Tibial artery (tissue), 4 donors: ENCODE measurements at places on chromosomes 2 and 18.

DNA sequence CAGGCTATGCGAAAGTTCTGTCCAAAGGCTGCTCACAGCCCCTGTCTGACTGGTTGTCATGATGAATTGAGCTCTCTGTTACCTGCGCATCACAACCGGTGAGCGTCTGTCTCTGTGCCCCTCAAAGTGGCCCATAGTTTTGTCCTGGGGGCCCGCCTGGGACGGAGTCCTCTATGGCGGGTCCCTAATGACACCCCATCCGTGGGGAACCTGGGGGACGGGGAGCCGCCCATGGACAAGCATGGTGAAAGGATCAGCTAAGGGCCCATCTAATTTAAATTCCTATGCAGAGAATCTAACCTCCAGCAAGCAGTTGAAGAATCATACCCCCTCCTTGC, 473 bp downstream of the ELMOD3 start:
- H3K4me3 ChIP-seq: peak overlapping the region; percentile 62
- H3K27ac ChIP-seq: peak overlapping the region; percentile 86
- peaks cover 32% of the 10 kb centered on the region for H3K36me3 ChIP-seq
- no peak for DNase-seq

DNA sequence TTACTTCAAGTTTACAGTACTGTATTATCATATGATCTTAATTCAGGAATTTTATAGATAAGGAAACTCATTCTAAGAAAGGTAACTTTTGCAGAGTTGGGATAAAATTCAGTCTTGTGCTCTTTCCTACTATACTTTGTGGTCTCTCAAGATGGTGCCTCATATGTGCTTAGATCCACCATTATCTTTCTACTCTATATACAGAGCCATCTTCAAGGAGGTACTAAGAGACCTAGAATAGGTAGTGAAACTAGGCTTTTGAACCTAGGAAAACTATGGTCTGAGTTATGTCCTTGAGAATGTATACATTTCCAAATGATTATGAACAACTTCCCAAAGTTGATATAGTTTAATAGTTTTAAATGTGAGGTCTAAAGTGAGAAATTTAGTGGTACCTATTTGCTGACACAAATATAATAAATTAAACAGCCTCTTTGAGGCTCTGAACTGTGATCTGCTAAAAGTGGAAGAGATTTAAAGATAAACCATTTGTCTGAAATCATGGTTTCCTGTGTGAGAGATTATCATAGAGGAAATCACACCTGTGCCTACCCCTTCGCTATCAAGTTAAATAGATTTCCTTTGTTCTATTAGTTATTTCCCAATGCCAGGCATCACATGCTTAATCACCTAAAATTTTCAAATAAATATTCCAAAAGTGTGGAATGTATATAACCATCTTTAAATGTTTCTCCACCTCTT, 27.2 kb downstream of the ACAA2 start:
- H3K4me3 ChIP-seq: no peak overlapping the region
- H3K36me3 ChIP-seq: peaks cover 42% of the 10 kb centered on the region
- DNase-seq: no peak
- no peaks in the 10 kb centered on the region for H3K4me1 ChIP-seq

- no peaks in the 10 kb centered on the region for H3K36me3 ChIP-seq
- no peaks in the 10 kb centered on the region for H3K4me1 ChIP-seq
- H3K4me3 ChIP-seq: no peak overlapping the region
- H3K27ac ChIP-seq: no peak overlapping the region
- DNase-seq: no peak
Measured at GRCh38 chr18:49738721-49739120, 74.6 kb downstream of the ACAA2 start.

GRCh38 chr2:96623116-96623515, 15.0 kb downstream of the KANSL3 start:
- DNase-seq: no peak
- H3K36me3 ChIP-seq: peaks cover 22% of the 10 kb centered on the region
- H3K4me1 ChIP-seq: peaks cover 31% of the 10 kb centered on the region

- H3K27me3 ChIP-seq: no peaks in the 10 kb centered on the region
- H3K36me3 ChIP-seq: no peaks in the 10 kb centered on the region
- no peak overlapping the region for H3K4me3 ChIP-seq
Measured at GRCh38 chr2:36809069-36809445, 112.5 kb downstream of the VIT start.

- no peak for DNase-seq
- no peaks in the 10 kb centered on the region for H3K4me1 ChIP-seq
- no peaks in the 10 kb centered on the region for H3K27me3 ChIP-seq
- no peaks in the 10 kb centered on the region for H3K36me3 ChIP-seq
- no peak overlapping the region for H3K4me3 ChIP-seq
- no peak overlapping the region for H3K27ac ChIP-seq
Measured at GRCh38 chr2:6674381-6674780, 191.3 kb downstream of the CMPK2 start.

- no peaks in the 10 kb centered on the region for H3K36me3 ChIP-seq
- no peak overlapping the region for H3K4me3 ChIP-seq
- DNase-seq: no peak
- no peaks in the 10 kb centered on the region for H3K27me3 ChIP-seq
Measured at GRCh38 chr2:132760405-132760804, 90.4 kb upstream of the LYPD1 start.

DNA sequence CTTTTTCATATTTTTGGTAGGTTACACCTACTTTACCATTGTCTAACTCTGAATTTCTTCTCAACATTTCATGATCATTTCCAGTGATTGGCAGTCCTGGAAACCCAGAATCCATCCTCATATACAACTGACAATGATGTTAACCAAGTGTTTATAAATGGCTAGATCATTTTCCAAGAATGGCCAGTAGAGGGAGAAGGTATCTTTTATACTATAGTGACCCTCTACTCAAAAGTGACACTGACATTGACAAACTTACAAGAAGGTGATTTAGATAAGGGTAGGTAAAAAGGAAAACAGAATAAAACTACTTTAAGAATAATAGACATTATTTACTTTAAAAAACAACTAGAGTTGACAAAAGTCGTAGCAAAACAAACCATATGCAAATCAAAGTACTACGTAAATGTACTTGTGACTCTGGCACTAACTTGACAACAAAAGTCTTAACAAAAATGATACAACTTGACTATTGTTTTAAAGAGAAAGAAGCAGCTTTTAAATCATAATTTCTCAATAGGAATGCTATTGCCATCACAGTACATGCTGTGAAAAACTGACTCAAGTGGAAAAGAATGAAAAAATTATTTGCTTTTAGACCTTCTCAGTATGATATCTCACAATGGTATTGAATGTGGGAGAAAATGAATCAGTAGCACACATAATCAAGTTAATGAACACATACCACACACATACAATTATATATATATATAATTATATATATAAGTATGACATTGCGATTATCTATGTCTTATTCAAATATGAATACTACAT, 76.6 kb upstream of the GRB14 start:
- no peak for DNase-seq
- H3K4me3 ChIP-seq: no peak overlapping the region
- H3K27ac ChIP-seq: no peak overlapping the region
- no peaks in the 10 kb centered on the region for H3K4me1 ChIP-seq
- H3K27me3 ChIP-seq: no peaks in the 10 kb centered on the region
- peaks cover 30% of the 10 kb centered on the region for H3K36me3 ChIP-seq

DNA sequence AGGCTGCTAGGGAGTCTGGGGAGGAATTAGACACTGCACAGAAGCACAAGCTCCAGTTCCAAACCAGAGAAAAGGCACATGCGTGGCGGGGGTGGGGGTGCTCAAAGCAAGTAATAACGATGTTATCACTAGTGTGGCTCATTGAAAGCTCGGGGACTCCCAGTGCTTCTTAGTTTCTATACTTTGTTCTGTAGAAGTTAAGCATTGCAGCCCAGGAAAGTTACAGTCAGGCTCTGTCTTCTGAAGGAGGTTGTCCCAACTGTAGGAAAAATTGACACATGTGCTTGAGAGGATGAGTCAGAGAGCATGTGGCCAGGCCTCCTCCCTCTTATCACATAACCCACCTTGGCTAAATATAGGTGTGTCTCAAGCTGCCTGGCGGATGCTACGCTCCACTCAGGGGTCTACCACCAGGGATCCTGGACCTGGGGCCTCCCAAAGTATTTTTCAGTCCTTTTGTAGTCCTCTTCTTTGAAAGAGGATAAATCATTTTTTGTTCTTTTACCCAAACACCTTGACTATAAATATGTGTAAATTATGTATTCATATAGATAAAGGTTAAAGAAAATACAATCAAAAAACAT, 3.8 kb downstream of the GALNT5 start:
- peaks cover 20% of the 10 kb centered on the region for H3K4me1 ChIP-seq
- no peak overlapping the region for H3K27ac ChIP-seq
- no peaks in the 10 kb centered on the region for H3K36me3 ChIP-seq
- no peak for DNase-seq

GRCh38 chr2:240182001-240182400, 41.5 kb upstream of the OTOS start:
- H3K36me3 ChIP-seq: no peaks in the 10 kb centered on the region
- H3K27ac ChIP-seq: no peak overlapping the region
- no peaks in the 10 kb centered on the region for H3K4me1 ChIP-seq
- peaks cover 45% of the 10 kb centered on the region for H3K27me3 ChIP-seq
- no peak overlapping the region for H3K4me3 ChIP-seq
- peak; percentile 23 for DNase-seq

DNA sequence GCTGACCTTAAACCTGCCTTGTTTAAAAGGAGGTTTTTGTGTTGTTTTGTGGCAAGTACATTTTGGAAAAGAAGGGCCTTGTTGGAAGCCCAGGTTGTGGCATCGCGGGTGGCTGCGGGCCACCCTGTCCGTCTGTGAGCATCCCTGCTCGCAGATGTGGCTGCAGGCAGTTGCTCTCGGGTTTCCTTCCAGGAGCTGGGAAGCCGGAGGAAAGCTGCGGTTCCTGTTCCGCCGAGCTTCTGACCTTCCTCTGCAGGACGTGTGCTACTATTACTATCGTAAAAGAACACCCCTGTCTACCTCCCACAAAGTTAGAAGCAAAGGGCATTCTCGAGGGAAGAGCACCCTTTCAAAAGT, 766 bp downstream of the MFF start:
- H3K27me3 ChIP-seq: no peaks in the 10 kb centered on the region
- no peak for DNase-seq
- no peaks in the 10 kb centered on the region for H3K36me3 ChIP-seq
- peak overlapping the region; percentile 93 for H3K4me3 ChIP-seq
- no peaks in the 10 kb centered on the region for H3K4me1 ChIP-seq
- peak overlapping the region; percentile 91 for H3K27ac ChIP-seq

DNA sequence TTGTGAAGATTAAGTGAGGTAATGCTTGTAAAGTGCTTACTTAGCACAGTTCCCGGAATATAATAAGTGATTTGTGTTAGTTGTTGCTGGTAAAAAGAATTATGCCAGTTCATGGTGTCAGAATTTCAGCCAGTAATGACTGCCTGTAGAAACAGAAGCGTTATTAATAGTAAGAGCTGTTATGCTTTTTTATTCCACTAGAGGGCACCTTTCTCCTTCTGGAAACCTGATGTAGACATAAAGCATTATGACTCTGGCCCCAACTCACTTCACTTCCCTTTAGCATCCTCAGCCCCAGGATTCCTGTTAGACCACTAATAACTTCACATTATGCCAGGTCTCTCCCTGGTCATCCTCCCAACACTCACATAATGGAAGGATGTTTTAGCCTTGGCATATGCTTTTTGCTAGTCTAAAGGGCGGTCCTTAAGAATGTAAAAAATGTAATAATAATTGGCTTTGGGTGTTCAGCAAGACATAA, 34.9 kb downstream of the C18orf54 start:
- no peak overlapping the region for H3K27ac ChIP-seq
- no peak for DNase-seq
- H3K4me1 ChIP-seq: peaks cover 7% of the 10 kb centered on the region
- H3K4me3 ChIP-seq: no peak overlapping the region

DNA sequence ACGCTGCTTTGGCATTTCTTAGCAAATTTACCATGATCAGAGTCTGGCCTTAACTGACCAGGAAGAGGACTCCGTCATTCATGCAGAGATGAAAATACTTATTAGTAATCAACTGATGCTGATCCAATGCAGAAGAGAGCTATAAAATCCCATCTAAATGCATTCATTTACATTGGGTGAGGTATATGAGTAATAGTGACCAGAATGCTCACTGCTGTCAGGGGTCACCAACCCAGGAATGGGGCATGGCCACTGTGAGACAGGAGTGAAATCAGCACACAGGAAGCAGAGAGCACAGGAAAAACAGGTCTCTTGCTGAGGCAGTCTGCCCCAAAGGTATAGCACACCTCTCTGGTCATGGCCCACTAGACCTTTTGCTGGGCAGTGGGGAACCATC, 68.1 kb upstream of the TMEM247 start:
- no peak overlapping the region for H3K27ac ChIP-seq
- no peaks in the 10 kb centered on the region for H3K27me3 ChIP-seq
- H3K4me1 ChIP-seq: no peaks in the 10 kb centered on the region
- peaks cover 3% of the 10 kb centered on the region for H3K36me3 ChIP-seq

GRCh38 chr2:177730792-177731191, 338.2 kb downstream of the AGPS start:
- no peak overlapping the region for H3K27ac ChIP-seq
- no peak for DNase-seq
- H3K27me3 ChIP-seq: peaks cover 3% of the 10 kb centered on the region
- no peaks in the 10 kb centered on the region for H3K4me1 ChIP-seq
- H3K36me3 ChIP-seq: no peaks in the 10 kb centered on the region

GRCh38 chr2:67565262-67565661, 168.1 kb downstream of the ETAA1 start:
- no peak overlapping the region for H3K4me3 ChIP-seq
- no peak overlapping the region for H3K27ac ChIP-seq
- H3K36me3 ChIP-seq: no peaks in the 10 kb centered on the region
- DNase-seq: no peak
- no peaks in the 10 kb centered on the region for H3K27me3 ChIP-seq

DNA sequence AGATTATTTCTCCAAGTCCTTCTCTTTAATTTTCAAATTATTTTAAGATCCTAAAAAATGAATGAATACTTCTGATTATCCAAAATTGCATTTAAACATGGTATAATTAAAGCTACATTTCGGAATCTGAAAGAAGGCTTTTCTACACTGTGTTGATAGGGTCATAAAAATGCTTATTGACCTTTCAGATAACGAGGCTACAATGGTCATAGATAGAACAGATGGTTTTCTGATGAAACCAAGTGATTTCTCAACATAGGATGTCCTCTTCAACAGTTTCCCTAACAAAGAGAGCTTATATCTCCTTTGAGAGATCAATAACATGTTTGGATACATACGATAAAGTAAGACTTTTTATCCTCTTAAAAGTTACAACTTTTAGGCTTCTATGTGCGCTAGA, 201.1 kb downstream of the PTH2R start:
- H3K4me1 ChIP-seq: no peaks in the 10 kb centered on the region
- H3K27me3 ChIP-seq: no peaks in the 10 kb centered on the region

DNA sequence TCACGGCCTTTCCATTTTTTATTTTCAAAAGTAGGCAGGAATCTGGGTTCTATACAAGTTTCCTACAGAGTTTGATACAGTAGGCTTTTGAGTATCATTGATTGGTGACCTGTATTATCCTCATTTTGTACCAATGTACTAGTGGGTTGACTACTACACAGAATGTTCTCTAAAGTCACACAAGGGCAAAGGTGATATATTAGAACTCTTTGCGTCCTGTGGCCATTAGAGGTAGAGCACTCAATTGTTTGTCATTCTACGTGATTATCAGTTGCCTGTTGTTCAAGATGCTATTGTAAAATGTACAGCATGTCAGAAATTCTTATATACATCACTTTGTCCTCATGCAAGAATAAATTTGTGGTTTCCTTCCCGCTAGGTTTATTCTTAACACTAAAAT, 24.8 kb downstream of the WDR75 start:
- no peak overlapping the region for H3K27ac ChIP-seq
- peaks cover 94% of the 10 kb centered on the region for H3K36me3 ChIP-seq
- peaks cover 11% of the 10 kb centered on the region for H3K4me1 ChIP-seq

GRCh38 chr2:46196871-46197462, 100.2 kb upstream of the EPAS1 start:
- no peaks in the 10 kb centered on the region for H3K36me3 ChIP-seq
- no peak overlapping the region for H3K4me3 ChIP-seq
- no peak for DNase-seq
- H3K27ac ChIP-seq: no peak overlapping the region
- no peaks in the 10 kb centered on the region for H3K27me3 ChIP-seq
